ENCODE measurements at places on chromosomes 2 and 18.
A peak's percentile ranks its signal among the peaks of the same experiment; 100 is the strongest.

GRCh38 chr2:28318023-28318422 is 74.6 kb upstream of the FOSL2 start:
- no peak for DNase-seq

DNA sequence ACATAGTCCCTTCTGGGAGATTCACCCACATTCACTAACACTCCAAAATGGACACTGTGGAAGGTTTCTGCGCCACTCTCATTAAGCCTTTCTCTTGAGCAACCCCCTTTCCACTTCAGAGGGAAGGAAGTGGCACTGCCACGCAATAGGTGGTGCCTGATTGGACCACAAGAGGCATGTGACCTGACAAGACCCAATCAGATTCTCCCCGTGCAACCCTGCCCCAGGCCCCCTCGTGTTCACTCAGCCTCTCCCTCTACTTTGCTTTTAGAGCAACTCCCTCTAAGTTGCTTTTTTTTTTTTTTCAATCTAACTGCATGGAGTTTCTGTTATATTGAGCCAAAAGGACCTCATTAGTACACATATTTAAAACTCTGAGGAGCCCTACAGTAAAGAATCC is 158.0 kb downstream of the EN1 start:
- DNase-seq = peak; percentile 0

- no peak for DNase-seq
Measured at GRCh38 chr2:16513626-16514025, 152.0 kb downstream of the CYRIA start.

DNA sequence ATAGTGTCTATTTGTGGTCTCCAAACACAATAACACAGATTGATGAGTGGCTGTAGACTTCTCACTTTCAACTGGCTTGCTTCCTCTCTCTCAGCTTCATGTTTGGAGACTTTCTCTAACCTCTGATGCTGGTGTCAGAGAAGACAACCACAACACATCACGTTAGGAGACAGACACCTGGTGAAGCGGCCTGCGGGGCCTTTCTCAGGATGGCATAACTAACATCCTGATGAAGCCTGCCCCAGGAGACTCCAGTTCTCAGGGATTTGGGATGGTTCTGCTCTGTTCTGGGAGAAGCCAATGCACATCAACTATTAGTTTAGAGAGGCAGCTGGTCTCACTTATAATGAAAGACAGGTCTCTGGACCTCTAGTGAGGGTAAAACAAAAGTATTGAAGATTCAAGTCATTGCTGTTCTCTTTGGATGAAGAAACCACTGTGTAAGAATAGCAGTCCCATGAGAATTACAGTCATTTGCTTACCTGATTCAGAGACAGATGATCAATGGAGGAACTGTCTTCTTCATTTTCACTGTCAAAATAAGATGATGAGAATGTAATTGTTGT is 2.0 kb downstream of the IL1A start:
- DNase-seq = no peak

GRCh38 chr2:212979799-212980198 is 171.6 kb downstream of the IKZF2 start:
- peak; percentile 95 for DNase-seq

DNA sequence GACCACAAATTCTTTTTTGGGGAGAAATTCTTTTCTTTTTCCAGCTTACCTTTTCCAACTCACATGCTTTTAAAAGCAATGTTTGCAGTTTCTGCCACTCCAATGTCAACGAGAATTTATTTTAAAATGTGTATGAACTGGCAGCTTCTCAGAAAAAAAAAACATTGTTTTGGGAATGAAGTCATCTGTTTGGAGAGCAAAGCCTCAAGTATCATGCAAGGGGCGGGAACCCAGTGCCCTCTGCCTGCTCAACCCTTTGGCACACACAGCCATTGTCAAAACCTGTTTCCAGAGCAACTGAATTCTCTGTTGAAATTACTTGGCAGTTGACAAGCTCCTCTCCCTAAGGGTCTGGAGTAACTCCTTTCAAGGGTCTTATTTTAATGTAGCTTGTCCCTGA is 128.5 kb downstream of the QPCT start:
- no peak for DNase-seq

DNA sequence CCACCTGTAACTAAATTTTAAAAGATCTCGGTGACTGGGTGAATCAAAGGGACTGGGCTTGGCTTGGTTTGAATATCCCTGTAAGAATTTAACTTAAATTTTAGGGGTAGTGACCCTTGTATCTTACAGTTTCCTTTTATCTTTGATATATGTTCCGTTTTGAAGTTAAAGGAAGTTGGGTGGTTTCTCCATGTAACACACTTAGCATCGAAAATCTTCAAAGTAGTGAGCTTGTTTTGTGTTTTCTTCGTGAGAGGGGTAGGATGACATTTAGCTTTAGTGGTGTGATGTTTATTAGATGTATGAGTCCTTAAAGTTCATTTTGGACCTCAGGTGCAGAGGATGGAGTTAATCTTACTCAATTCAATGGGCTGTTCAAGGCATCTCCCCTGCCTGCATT is 1.6 kb downstream of the WDR7 start:
- no peak for DNase-seq

GRCh38 chr2:130352237-130352636 is 3.6 kb upstream of the PTPN18 start:
- no peak for DNase-seq

DNA sequence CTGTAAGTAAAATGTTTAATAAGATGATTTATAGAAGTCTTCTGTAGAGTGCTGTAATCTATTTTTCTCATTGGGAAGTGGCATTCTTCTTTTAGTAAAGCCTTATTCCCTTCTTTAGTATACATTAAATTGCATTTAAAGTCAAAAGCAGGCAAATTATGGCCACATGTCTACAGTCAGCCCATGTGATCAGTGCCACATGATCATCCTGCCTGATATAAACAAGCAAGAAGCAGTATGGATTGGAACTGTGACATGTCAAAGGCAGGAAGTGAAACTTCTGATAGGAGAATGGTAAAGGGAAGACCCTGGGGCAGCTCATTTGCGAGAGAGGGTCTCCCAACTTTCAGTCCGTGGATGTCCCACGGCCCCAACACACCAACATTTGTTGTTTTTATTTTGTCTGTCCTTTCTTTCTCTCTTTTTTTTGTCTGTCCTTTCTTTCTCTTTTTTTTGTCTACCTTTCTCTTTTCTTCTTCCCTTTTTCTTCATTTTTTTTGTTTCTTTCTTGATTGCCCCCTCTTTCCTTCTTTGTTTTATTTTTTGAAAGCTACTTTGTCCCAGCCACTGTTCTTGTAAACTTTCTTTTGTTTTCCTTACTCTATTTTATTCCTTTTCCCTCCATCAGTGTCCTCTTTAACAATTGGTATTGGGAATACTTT is 154.9 kb downstream of the DTNA start:
- no peak for DNase-seq
